ENCODE measurements at places on chromosomes 12 and 14. TPM values are rescaled to one million over a fixed set of nuclear protein-coding genes. Genes with fewer than 3 reads are reported as not detected.

Gene POTEG
- not detected for total RNA-seq

Gene MANSC1
- total RNA-seq: 0.20 TPM

Gene KCNJ8
- 0.17 TPM for total RNA-seq

Gene ACVRL1
- 2.5 TPM for total RNA-seq

DNA sequence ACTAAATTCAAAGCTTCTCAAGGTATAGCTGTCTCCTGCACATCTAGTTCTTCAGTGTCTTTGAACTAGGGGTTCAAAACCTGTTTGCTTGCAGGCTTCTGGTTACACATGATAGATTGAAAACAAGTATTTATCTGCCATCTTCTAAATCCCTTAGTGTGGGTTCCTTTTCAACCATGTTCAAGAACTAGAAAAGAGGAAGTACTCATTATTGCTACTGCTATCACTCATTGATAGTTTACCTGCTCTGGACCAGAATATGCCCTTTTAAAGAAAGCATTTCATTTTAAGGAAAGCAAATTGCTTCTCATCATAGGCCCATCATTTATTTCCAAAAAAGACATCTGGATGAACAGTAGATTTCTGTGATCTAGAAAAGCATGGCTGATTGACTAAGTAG lies 37.1 kb upstream of the VSX2 start:
- no peak for DNase-seq

DNA sequence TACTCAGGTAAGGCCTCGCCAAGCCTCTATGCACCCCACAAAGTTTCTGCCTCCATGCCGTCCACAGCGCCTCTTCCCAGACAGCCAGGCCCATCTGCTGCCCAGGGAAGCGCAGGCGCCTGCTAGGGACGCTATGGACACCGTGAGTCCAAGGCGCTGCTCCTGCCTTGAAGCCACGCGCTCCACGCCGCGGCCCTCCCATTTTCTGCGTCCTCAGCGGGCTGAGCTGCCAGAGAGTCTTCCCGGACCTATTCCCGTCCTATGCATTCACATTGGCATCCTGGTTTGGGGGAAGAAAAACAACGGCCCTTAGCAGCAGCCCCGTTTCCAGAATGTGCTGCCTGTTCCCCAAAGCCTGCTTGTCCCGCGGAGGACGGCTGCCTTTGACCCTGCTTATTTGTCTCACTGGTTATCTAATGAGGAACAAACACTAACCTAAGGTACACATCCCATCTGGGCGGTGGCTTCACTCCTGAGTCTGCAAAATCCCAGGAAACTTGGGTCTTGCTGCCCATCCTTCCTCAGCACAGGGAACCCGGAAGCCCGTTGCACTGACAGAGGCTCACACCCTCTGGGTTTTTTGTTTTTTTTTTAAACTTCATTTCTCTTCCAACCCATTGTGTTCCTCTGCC lies 38.0 kb downstream of the MMAB start:
- DNase-seq: no peak

DNA sequence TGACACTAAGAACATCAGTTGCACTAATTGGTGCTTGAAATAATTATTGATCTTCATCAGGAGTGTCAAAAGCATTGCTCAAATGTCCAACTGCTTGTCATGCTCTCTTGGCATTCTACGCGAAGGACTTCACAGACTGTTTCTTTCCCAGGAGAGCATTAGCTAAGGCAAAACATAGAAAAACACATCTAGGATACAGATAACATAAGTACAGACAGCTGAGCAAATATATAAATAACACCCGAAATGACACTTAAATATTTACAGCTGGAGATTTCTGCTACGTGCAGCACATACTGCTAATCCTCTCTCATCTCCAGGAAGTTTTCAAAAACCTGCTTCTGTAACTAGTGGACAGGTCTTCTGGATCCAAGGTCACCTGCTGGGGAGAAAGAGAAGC lies 120.0 kb upstream of the PRMT8 start:
- no peak for DNase-seq

DNA sequence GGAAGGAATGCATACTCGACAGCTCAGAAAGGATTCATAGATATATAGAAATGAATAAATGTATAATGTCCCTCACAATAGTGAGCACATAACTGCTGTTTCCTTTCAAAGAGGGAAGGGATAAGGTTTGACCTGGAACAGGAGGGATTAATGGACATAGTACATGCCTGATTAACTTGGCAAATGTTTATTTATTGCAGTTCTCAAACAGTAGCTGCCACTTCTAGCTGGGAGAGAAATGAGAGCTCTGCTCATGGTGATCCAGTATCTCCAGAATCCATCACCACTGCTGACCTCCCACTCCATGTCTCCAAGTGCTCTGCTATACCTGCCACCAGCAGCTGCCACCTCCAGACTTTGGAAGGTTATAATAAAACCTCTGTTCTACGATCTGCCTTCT lies 108.1 kb downstream of the LRIG3 start:
- DNase-seq: no peak

GRCh38 chr12:106600503-106600902 lies 17.7 kb downstream of the RFX4 start:
- no peak for DNase-seq

DNA sequence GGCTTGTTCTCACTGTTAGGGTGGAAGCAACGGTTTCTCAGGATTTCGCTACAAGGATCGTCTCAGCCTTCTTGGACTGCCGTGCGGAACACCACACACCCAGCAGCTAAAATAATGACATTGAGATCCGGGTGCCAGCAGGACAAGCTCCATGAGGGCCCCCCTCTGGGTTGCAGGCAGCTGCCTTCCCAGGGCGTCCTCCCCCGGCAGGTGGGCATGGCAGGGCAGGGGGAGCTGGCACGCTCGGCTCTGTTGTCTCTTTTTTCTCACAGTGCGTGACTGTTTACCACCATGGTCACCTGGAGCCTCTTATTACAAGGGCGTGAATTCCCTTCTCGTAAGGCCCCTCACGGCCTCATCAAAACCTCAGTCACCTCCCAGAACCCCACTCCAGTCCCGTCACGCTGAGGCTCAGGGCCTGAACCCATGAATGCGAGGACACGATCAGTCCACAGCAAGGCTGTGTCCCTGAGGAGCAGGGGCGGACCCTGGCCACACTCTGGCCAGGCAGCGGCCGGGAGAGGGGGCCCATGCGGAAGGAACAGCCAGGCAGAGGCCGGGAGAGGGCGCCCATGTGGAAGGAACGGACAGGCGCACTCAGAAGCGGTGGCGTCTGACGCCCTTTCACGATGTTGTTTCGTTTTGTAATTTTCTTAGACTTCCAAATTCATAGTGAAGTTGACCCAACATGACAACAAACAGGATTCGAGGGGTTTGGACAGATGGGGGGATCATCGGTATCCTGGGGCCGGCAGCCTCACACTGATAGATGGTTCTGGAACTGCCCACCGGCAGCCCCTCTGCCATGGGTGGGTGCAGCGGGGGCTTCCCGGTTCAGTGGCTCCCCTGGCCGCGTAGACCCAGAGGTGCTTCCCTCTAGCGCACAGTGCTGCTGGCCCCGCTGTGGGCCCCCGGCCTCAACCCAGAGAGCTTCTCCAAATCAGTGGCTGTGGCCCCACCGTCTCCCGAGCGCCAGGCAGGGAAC lies 10.0 kb downstream of the LRCOL1 start:
- peak; percentile 23 for DNase-seq

DNA sequence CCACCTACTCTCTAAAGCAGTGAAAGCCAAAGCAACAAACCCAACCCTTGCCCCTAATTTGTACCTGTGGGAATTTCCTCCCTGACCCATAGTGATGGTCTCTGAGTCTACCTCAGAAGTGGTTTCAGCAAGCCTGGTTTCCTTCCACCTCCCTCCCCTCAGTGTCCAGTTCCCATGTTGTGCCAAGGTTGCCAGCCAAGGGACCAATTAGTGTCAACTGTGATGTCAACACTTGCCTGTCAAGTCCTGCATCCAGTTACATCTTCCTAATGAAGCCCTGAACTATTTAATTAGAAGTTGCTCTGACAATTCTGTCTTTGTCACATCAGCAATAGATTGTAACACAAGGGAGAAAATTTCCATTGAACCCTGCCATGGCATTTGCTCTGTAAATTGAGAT lies 194.4 kb upstream of the CCDC196 start:
- no peak for DNase-seq

DNA sequence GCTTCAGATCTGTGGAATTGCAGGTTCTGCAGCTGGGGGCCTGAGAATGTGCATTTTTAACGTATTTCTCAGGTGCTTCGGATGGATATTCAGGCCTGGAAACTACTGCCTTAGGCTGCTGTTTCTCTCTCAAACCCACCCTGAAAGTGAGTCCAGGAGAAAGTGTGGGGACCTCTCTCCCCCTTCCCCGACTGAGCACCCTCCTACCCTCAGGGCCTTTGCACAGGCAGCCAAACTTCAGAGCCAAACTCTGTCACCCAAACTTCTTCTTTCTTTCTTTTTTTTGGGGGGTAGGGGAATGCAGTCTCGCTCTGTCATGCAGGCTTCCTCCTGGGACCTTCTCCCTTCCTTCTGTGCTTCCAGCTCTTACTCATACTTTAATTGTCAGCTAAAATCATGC lies 82.4 kb upstream of the FBXO21 start:
- DNase-seq: no peak

DNA sequence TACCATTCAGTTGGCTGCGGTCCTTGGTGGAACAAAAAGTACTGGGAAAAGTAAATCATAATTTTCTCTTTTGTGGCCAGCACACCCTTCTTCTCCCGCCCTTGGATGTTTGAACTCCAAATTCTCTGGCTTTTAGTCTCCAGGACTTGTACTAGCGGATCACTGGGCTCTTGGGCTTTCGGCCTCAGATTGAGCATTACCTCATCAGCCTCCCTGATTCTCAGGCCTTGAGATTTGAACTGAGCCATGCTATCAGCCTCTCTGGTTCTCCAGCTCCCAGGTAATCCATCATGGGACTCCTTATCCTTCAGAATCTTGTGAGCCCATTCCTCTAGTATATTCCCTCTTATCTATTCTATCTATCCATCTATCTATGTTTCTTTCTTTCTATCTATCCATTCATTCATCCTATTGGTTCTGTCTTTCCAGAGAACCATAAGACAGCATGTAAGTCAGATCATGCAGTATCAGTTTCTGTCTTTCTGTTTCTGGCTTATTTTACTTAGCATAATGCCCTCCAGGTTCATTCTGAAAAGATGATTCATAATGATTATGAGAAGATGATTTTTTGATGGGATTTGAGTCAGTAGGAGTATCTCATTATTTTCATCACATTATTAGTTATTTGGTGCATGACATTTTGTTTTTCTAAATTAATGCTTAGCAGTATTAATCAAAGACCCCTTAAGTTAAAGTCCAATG lies 814.9 kb downstream of the LRFN5 start:
- no peak for DNase-seq

GRCh38 chr14:52977798-52978197 lies 26.9 kb upstream of the FERMT2 start:
- no peak for DNase-seq

GRCh38 chr12:93654421-93654820 lies 22.8 kb upstream of the CRADD start:
- DNase-seq: no peak

DNA sequence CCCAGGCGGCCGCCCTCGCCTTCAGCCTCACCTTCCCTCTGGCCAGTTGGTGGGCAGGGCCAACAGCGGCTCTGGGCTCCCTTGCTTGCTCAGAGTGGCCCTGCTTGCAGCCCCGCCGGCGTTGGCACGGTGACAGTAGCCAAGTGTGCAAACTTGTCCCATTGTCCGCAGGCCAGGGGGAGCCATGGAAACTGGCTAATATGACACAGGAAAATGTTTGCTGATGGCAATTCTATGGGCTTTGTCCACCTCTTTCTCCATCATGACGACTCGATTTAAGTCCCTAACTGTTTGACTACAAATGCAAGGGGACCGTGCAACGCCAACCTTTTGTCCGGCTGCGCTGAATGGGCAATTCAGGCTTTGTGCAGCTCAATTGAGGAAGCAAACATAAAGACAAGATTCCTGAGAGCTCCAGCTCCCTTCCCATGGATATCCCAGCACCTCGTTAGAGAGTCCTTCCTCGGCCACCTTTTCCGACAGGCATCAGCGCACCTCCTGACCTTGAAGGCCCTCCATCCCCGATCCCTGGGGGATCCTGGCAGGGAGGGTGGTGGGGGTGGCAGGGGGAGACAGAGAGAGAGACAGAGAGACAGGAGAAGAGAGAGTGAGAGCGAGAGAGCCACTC lies 785 bp upstream of the FAM181A start:
- DNase-seq: no peak

DNA sequence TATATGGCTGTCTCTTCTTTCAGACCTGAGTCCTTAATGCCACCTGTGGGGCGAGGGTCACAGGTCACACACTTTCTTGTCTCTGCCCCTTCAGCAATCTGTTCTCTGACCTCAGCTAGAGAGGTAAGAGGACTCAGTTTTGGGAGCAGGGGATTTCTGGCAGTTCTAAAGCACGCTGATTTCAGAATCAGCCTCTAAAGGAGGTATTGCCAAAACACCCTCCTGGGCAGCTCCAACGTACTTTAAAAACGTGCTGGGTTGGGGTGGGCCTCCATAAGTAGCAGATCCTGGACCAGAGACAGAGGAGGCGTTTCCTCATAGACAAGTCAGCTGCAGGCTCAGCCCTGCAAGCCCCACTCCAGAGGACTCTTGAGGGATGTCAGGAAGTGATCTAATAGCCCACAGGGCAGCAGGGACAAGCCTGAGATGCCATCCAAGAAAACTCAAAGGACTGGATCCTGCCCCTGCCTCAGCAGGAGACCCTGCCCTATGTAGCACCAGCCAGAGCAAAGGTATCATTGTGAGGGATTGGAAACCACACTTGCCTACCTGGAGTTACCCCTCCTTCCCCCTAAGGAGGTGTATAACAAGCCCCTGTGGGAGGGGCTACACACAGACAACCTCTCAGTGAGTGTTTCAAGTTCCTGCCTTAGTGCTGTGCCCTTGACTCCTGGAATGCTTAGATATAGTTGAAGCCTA lies 8.5 kb downstream of the CTDSP2 start:
- no peak for DNase-seq

- no peak for DNase-seq
Measured at GRCh38 chr12:71162832-71163763, 5.3 kb upstream of the TSPAN8 start.

All from HCT116 (cell line).